CD4-positive, alpha-beta T cell treated with Interleukin-12 subunit alpha and Interleukin-12 subunit beta, for 1 hour (primary cell): ENCODE measurements at places on chromosomes 3 and 15.

- no peak for DNase-seq
Observed at GRCh38 chr3:48596157-48596556, 1.0 kb upstream of the COL7A1 start.

- DNase-seq = no peak
Observed at GRCh38 chr3:174613173-174613572, 246.0 kb upstream of the NAALADL2 start.

GRCh38 chr15:99142562-99142961 lies 37.7 kb downstream of the SYNM start:
- DNase-seq = no peak

- no peak for DNase-seq
Observed at GRCh38 chr3:98921957-98922356, 20.5 kb upstream of the DCBLD2 start.

DNA sequence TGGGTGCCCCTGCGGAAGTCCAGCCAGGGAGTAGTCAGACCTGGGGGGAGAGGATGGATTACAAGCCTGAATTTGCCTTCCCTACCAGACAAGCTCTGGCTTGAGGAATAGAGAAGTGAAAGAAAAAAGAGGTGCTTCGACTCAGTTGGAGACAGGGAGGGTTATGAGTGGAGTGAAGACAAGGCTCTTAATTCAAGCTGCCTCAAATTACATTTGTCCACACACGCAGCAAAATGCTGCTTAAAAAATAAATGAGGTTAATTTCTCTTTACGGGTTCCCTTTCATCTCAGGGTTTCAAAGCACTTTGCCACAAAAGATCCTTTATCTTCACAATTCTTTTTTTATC lies 49.0 kb upstream of the SLC4A7 start:
- DNase-seq = no peak

DNA sequence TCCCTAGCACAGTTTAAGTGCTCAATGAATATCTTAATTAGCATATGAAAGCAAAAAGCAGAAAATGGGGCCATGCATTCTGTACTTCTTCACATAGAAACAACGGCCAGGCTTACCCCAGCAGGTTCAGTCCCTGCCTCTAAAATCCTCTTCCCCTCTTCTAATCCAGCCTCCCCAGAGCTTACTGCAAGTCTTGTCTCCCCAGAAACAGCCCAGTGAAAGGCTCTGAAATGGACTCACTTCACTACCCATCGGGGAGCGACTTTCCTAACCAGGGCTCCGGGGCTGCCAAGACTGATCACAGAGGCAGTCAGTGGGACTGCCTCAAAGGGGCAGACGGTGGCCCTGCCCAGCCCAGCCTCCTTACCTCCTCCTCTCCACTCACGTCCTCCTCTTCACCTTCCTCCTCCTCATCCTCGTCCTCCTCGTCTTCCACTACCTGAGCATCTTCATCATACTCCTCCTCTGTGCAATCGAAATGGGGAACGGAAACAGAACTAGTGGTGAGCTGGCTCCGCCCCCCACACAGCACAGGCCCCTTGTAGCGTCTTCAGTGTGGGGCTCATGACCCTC lies 38.0 kb downstream of the ANP32A start:
- no peak for DNase-seq

- no peak for DNase-seq
Observed at GRCh38 chr3:31275038-31275572, 257.6 kb upstream of the STT3B start.

DNA sequence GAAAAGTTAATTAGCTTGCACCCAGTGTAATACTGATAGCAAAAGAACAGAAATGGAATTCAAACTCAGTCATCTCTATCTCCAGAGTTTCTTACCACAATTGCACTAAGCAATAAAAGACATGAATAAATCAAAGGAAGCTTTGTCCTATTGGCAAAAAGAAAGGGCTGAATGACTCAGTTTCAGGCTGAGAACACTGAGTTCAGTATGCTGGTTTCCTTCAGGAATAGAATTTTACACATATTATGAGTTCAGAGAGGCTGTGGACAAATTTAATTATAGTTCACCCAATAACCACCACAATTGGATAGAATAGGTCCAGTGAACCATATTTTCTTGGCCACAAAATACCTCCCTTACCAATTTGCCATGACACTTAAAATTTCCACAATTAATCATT lies 249.7 kb downstream of the KCNMB2 start:
- DNase-seq = no peak

DNA sequence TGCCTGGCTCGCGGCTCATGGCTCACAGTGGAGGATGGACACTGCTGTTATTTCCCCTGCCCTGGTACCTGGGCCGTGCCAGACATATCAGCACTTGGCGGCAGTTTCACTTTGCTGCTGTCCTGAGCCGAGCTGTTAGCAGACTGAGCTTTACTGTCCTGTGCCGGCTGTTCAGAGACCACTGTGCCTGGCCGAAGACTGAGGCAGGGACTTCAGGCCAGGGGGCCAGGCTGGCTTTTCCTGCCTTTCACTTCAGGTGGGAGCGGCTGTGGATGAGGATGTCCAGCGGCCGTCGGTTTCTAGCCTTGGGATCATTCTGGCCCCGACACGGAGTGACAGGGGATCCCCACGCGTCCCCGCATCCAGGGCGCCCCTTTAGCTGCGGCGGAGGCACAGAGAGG lies 1.1 kb downstream of the ATP10A start:
- peak; percentile 25 for DNase-seq

DNA sequence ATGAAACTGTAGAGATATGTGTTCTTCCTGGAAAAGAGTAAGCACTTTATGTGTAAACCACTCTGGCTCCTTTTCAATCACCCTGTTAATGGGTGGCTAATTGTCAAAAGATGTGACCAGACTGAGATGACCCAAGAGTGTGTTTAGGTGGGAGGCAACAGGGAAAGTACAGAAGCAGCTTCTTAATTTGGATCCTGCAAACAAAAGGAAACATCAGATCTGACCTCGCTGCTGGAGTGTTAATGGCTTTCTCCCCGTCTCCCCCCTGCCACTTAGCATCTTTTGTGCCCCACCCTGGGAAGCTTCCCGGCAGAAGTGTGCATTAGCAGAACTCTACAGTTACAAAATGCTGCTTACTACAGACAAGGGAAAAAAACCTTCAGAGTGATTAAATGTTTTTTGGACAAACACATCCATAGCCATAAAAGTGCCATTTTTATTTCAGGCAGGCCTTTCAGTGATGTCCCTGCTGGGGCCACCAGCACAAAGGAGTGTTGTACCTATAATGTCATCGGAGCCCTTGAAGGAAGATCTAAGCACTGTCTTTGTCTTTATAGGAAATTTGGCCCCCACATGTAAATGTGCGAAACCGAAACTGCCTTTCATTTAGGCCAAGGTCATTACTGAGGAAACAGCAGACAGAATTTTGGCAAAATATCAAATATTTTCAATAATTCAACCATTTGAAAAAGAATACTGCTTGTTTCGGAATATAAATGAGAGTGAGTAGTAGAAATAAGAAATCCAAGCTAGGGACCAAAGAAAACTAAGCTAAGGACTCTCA lies 311.0 kb downstream of the WDR72 start:
- DNase-seq = no peak

GRCh38 chr15:69578787-69579583 lies 126.4 kb downstream of the RPLP1 start:
- DNase-seq = no peak

DNA sequence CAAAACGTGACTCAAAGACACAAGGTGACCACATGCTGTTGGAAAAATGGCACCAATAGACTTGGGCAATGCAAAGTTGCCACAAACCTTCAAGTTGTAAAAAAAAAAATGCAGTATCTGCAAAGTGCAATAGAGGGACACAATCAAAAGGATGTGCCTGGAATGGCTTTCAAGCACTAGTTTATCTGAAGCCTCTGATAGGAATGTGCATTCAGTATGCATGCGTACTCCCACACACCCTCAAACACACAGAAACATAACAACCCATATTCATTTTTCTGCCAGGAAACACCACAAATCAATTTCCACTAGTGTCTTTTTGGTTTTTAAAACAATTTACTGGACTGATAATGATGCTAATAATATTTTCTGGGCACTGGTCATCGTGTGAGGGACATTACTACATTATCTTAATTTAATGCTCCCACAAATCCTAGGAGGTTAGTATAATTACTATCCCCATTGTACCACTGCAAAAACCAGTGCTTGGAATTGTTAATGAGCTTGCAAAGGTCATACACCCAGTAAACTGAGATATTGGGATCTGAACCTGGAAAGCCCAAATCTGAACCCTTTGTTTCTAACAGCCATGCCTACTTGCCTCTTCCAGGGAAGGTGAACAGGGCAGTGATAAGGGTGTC lies 298.7 kb downstream of the MAGI1 start:
- DNase-seq = no peak

- no peak for DNase-seq
Observed at GRCh38 chr3:53588122-53588521, 93.7 kb downstream of the CACNA1D start.

DNA sequence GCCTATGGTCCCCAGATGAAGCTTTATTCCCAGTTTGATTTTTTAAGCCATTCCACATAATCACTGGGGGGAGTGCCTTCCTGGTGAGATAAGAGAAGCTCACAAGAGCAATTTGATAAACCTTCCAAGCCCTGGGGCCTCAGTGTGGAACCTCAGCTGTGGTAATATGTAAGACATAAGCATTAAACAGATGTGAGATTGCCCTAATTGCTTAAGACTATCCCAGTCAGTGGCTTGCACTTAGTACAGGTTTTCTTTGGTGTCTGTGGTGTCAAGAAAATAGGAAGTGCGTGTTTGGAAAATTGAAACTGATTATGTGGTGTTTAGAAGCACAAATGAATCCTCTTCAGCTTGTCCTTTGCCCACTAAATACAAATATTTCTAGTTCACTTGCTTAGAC lies 54.3 kb downstream of the LRRN1 start:
- no peak for DNase-seq

DNA sequence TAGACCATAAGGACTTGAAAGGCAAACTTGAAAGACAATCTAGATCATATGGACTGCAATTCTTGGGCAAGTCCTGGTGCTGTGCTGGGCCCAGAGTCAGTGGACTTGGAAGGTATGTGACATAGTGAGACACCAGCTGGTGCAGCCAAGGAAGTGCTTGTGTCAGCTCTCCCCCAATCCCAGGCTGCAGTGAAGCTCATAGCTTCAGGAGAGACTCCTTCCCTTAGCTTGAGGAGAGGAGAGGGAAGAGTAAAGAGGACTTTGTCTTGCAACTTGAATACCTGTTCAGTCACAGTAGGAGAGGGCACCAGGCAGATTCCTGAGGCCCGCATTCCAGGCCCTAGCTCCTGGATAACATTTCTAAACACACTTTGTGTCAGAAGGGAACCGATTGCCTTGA lies 127.4 kb upstream of the ZPLD1 start:
- no peak for DNase-seq

GRCh38 chr15:80934761-80935221 lies 54.8 kb downstream of the MESD start:
- no peak for DNase-seq

DNA sequence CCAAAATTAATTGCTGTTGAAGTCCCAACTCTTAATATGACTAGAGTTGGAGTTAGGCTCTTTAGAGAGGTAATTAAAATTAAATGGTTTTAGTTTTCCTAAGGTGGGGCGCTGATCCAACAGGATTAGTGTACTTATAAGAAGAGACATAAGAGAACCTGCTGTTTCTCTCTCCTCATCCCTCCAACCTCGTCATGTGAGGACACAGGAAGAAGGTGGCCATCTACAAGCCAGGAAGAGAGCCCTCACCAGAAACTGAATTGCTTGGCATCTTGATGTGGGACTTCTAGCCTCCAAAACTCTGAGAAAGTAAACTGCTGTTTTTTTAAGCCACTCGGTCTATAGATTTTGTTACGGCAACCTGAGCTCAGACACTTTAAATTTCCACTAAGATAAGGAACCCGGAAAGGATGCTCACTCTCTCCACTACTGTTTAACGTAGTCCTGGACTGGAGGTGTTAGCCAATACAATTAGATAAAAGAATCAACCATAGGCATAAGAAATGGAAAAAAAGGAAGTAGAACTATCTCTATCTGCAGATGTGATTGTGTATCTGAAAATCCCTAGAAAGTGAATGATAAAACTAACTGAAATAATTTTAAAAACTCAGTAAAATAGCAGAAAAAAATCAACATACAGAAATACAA lies 26.8 kb downstream of the DCBLD2 start:
- DNase-seq = no peak

DNA sequence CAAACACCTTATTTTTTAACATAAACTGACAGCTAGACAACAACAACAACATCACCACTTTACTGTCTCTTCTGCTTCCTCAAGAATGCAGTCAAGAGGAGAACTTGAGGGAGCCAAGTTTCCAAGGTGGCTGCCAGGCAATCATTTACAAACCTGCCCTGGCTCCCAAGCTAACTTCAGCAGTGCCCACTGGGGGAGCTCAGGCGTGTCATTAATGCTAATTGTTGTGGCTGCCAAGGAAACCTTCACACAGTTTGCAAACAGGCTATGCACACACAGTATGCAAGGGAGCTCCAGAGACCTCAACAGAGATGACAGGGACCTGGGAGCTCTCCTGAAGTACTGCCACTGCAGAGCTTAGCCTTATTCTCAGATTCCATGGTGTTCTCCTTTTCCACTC lies 2.1 kb downstream of the DZIP1L start:
- no peak for DNase-seq

DNA sequence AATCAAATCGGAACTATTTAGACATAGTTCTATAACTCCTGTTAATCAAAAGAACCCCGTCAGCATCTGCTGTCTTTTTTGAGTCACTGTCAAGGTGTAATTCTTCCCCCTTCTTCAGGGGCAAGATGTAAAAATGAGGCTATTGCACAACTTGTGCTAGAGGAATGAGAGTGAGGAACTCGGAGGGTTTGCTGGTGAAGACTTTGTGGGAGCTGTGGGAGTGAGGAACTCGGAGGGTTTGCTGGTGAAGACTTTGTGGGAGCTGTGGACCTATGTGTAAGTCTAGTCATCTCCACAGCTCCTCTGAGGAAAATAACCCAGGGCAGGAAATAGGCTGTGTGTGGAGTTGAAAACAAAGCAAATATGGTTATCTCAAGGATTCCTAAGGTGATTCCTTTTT lies 2.5 kb upstream of the CERS3 start:
- DNase-seq = no peak
